Lower leg skin (tissue), 4 donors: ENCODE measurements at places on chromosomes 6 and 20. TPM values are rescaled to one million over a fixed set of nuclear protein-coding genes. Genes with fewer than 3 reads are reported as not detected.

Gene ULBP1
- total RNA-seq, result 0.32 TPM

Gene MAP7
- 38.7 TPM for total RNA-seq

Gene MMP24
- total RNA-seq, result 0.71 TPM

Gene SYNCRIP
- total RNA-seq, result 51.6 TPM

Gene OR2B6
- total RNA-seq, result not detected

Gene SPATA25
- 2.7 TPM for total RNA-seq

Gene IL17A
- not detected for total RNA-seq

Gene MYCT1
- 4.2 TPM for total RNA-seq

Gene MYLK2
- not detected for total RNA-seq
